Frontal cortex (tissue), 4 donors: ENCODE measurements at places on chromosomes 4 and X. TPM values are rescaled to one million over a fixed set of nuclear protein-coding genes. Genes with fewer than 3 reads are reported as not detected.

GRCh38 chr4:90349636-90350035, 222.4 kb downstream of the CCSER1 start:
- no peak for DNase-seq

DNA sequence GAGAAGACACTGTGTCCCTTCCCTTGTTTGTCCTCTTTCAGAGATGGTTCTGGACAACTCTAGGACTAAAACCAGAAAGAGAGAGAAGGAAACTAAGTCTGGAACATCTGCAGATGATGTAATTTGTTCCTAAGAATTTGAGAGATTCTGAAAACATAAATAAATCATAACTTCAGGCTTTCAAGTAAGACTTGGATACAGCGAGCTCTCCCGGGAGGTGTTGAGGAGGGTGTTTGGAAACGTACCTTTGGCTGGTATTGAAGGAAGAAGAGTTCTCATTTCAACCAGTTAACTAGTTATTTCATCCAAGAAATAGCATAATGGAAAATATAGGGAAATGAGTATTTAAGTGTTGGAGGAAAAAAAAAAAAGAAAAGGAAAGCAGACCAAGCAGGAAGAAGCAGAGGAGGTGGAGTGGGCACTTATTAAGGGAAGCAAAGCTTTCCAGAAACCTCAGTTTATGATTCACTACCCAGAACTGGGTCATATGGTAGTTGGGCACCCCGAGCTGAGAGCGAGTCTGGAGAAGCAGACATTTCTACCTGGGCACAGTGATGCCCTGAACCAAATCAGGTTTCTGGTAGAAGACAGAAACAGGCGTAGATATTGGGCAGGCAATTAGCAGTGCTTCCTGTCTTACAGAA, 26.9 kb downstream of the CCNG2 start:
- no peak for DNase-seq

GRCh38 chrX:7985568-7985967, 58.4 kb upstream of the PNPLA4 start:
- no peak for DNase-seq

- DNase-seq, result no peak
Measured at GRCh38 chrX:154482786-154483185, 3.6 kb downstream of the UBL4A start.

GRCh38 chr4:113677325-113677724, 84.2 kb downstream of the CAMK2D start:
- DNase-seq, result no peak

GRCh38 chr4:155411546-155411945, 34.8 kb upstream of the MAP9 start:
- DNase-seq, result no peak

DNA sequence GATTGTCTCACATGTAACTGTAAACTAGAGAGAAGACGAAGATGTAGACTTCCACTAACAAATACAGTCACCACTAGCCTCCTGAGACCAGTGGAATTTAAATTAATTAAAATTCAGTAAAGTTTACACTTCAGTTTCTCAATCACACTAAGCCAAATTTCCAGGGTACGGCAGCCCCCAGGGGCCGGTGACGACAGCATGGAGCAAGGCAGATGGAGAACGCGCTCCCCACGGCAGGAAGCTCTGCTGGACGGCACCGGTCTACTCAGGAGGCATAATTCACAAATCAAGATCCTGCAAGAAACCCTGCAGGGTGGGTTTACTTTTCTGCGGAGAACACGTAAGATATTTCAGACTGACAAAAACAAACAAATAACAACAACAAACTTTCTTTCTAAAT, 80.7 kb downstream of the FAT1 start:
- DNase-seq, result no peak

Gene PGAM4
- not detected for total RNA-seq

Gene ADH4
- not detected for total RNA-seq

Gene GC
- not detected for total RNA-seq
